ENCODE measurements at places on chromosomes 16 and 17.

DNA sequence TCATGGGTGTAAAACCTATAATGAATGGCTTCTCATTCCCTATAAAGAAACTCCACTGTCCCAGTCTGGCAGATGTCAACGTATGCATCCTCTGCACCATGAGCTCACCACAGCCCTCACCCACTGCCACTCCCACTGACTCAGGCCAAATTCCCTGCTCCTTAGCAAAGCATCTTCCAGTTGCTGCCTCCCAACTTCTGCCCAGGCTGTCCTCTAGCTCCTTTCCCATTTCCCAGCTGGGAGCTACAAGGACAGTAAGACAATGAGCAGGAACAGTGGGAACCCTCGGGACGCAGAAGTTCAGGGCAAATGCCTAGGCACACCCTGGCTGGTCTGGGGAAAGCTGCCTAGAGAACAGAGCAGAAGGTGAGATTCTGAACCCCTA lies 9.1 kb upstream of the THAP11 start:
- no peaks in the 10 kb centered on the region for H3K27me3 ChIP-seq
- no peaks in the 10 kb centered on the region for H3K4me1 ChIP-seq
- H3K27ac ChIP-seq: peak overlapping the region; percentile 69
- no peak for DNase-seq

- H3K4me1 ChIP-seq: peaks cover 52% of the 10 kb centered on the region
- peaks cover 9% of the 10 kb centered on the region for H3K36me3 ChIP-seq
- DNase-seq: peak; percentile 81
- no peaks in the 10 kb centered on the region for H3K27me3 ChIP-seq
Measured at GRCh38 chr17:63841350-63842172, 924 bp downstream of the SMARCD2 start.

GRCh38 chr17:1331708-1332107 lies 52.2 kb downstream of the TRARG1 start:
- no peak for DNase-seq
- H3K36me3 ChIP-seq: no peaks in the 10 kb centered on the region
- H3K4me1 ChIP-seq: no peaks in the 10 kb centered on the region
- H3K27ac ChIP-seq: no peak overlapping the region
- H3K4me3 ChIP-seq: no peak overlapping the region
- no peaks in the 10 kb centered on the region for H3K27me3 ChIP-seq

DNA sequence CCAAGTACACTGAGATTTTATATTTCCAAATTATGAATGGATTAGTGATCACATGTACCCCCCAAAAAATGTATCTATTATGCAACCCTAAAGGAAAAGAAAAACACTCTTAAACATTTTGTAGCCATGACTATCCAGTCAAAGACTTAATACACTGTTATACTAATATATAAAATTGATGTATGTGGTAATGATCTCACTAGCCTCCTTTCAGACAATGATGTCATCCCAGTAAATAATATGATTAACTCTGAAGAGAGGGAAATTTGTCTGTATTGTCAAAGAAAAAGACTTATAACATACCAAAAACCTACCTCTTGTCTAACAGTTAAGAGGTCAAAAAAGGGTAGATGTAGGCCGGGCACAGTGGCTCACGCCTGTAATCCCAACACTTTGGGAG lies 80.7 kb downstream of the USP32 start:
- DNase-seq: no peak
- H3K4me3 ChIP-seq: no peak overlapping the region
- H3K27ac ChIP-seq: no peak overlapping the region
- no peaks in the 10 kb centered on the region for H3K27me3 ChIP-seq
- H3K36me3 ChIP-seq: no peaks in the 10 kb centered on the region

- no peaks in the 10 kb centered on the region for H3K4me1 ChIP-seq
- H3K36me3 ChIP-seq: no peaks in the 10 kb centered on the region
- H3K4me3 ChIP-seq: no peak overlapping the region
- H3K27ac ChIP-seq: no peak overlapping the region
Measured at GRCh38 chr17:64428406-64428805, 20.5 kb upstream of the MILR1 start.

DNA sequence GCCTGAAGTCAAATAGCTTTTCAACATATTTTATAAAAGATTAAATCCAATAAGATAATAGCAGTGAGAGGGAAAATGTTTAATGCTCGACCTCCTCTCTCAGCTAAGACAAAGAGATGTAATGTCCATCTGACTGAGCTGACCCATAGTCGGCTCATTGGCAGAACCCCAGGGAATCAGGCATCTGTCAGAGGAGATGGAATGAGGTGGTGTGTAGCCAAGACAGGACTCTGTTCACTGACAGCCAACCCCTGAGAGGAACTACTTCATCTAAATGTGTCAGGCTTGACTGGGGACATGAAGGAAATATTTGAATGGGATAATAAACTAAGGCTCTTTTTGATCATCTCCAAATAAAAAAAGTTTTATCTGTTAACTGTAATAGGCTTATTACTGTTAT lies 188.0 kb downstream of the CDH11 start:
- no peaks in the 10 kb centered on the region for H3K27me3 ChIP-seq
- no peaks in the 10 kb centered on the region for H3K4me1 ChIP-seq
- no peaks in the 10 kb centered on the region for H3K36me3 ChIP-seq
- H3K4me3 ChIP-seq: no peak overlapping the region
- no peak overlapping the region for H3K27ac ChIP-seq

- H3K4me3 ChIP-seq: no peak overlapping the region
- H3K4me1 ChIP-seq: peaks cover 61% of the 10 kb centered on the region
- H3K27ac ChIP-seq: no peak overlapping the region
- no peak for DNase-seq
- H3K27me3 ChIP-seq: no peaks in the 10 kb centered on the region
Measured at GRCh38 chr16:24996731-24997130, 18.4 kb downstream of the ARHGAP17 start.

GRCh38 chr17:71033336-71033735 lies 864.0 kb downstream of the KCNJ2 start:
- H3K27me3 ChIP-seq: no peaks in the 10 kb centered on the region
- no peak overlapping the region for H3K27ac ChIP-seq
- H3K4me3 ChIP-seq: no peak overlapping the region
- no peaks in the 10 kb centered on the region for H3K36me3 ChIP-seq

DNA sequence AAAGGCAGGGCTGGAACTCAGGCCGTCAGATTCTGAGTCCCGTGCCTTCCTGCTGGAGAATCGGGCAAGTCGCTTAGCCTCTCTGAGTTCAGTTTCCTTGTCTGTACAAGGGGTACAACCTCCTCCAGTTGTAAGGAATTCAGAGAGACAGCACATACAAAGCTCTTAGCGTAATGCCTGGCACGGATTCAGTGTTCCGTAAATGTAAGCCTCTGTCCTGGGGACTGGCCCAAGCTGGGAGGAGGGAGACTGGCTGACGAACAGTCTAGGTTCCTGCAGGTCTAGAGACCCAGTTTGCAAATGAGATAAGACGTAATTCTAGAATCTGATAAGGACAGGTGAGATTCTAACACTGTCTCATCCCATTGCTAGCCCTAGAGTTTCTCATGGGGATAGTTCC lies 9.9 kb downstream of the METTL22 start:
- H3K36me3 ChIP-seq: peaks cover 62% of the 10 kb centered on the region
- no peaks in the 10 kb centered on the region for H3K27me3 ChIP-seq
- no peak for DNase-seq
- H3K4me1 ChIP-seq: no peaks in the 10 kb centered on the region
- H3K27ac ChIP-seq: no peak overlapping the region

DNA sequence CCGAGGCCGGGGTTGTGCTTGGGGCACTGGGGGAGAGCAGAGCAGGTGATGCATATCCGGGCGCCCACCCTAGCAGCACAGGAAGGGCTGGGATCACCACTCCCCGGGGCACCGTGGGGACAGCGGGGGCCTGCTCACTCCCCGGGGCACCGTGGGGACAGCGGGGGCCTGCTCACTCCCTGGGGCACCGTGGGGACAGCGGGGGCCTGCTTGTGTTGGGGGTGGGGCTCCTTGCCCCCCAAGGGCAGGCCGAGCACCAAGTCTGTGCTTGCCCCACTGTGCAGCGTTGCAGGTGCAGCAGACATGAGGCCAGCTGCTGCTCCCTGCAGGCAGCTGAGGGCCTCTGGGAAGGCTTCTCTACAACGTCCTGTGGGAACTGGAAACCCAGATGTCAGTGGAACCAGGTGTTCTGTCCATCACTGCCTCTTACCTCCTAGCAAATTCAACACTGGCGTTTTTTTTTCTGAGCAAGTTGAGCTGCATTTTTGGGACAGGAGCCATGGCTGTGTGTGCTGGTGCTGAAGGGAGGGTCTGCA lies 25.0 kb upstream of the ZNF750 start:
- no peak overlapping the region for H3K27ac ChIP-seq
- H3K4me1 ChIP-seq: no peaks in the 10 kb centered on the region
- no peaks in the 10 kb centered on the region for H3K36me3 ChIP-seq

GRCh38 chr16:76309639-76310335 lies 32.6 kb downstream of the CNTNAP4 start:
- no peaks in the 10 kb centered on the region for H3K27me3 ChIP-seq
- H3K27ac ChIP-seq: no peak overlapping the region
- H3K36me3 ChIP-seq: no peaks in the 10 kb centered on the region

GRCh38 chr17:48492401-48493298 lies 38.2 kb downstream of the HOXB1 start:
- H3K4me3 ChIP-seq: peak overlapping the region; percentile 60
- no peak overlapping the region for H3K27ac ChIP-seq
- peaks cover 6% of the 10 kb centered on the region for H3K4me1 ChIP-seq
- H3K36me3 ChIP-seq: no peaks in the 10 kb centered on the region
- H3K27me3 ChIP-seq: no peaks in the 10 kb centered on the region

DNA sequence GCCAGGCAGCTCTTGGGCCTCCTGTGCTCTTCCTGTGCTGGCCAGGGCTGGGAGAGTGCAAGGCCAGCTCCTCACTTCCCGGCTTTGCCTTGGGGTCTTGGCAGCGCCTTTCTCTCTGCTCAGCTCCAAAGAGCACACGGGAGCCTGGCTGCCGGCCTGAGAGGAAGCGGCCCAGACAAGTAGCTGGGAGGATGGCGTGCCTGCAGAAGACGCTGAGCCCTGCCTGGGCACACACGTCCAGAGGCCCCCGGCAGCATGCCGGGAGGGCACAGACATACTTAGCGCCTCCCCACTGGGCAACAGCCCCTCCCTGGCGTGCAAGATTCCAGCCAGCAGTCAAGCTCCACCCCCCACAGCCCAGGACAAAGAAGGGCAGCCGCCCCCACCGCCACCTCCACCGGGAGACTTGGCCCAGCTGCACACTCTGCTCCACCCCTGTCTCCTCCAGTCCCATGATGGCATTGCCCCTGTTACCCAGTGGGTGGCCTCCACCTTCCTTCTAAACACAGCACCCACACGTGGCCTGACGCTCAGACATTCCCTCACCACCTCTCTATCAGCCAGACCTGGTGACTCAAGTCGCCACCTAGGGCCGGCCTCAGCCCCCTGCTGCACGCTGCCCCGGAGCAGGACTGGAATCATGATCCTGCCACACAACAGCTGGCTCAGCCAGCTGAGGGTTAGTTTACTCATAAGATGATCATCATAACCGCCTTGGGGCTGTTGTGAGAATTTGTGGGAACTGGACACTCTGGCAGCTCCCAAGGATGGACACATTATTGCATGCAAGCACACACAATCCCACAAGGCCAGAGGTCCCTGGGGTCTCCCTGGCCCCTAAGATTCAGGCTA lies 12.4 kb downstream of the SGCA start:
- H3K4me3 ChIP-seq: no peak overlapping the region
- no peaks in the 10 kb centered on the region for H3K27me3 ChIP-seq
- DNase-seq: peak; percentile 93
- H3K36me3 ChIP-seq: no peaks in the 10 kb centered on the region

- H3K36me3 ChIP-seq: no peaks in the 10 kb centered on the region
- peak; percentile 76 for DNase-seq
- H3K27me3 ChIP-seq: no peaks in the 10 kb centered on the region
Measured at GRCh38 chr17:68981288-68981687, 26.1 kb upstream of the ABCA8 start.

DNA sequence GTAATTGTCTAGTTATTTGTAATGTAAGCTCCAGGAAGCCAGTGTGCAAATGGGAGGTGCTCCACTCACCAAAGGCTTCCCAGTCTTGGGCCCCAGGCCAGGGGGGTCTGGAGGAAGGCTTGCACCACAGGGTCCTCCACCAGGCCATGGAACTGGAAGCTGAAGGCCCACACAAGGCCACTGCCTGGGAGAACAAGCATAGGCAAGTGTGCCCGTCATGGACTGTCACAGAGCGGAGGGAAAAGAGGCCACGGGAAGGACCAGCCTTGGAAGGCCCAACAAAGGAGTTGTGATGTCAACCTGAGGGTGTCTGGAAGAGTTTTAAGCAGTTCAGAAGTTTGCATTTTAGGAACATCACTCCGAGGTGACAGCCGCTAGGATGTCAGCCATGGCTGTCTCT lies 3.0 kb upstream of the SRRM2 start:
- no peaks in the 10 kb centered on the region for H3K36me3 ChIP-seq
- H3K27me3 ChIP-seq: no peaks in the 10 kb centered on the region
- H3K4me1 ChIP-seq: peaks cover 5% of the 10 kb centered on the region
